CD14-positive monocyte (primary cell): ENCODE measurements at places on chromosomes 3 and 15.

GRCh38 chr3:81761904-81762580 is 597 bp upstream of the GBE1 start:
- no peak for DNase-seq

- no peak for DNase-seq
Observed at GRCh38 chr3:11588755-11589154, 55.0 kb downstream of the VGLL4 start.

DNA sequence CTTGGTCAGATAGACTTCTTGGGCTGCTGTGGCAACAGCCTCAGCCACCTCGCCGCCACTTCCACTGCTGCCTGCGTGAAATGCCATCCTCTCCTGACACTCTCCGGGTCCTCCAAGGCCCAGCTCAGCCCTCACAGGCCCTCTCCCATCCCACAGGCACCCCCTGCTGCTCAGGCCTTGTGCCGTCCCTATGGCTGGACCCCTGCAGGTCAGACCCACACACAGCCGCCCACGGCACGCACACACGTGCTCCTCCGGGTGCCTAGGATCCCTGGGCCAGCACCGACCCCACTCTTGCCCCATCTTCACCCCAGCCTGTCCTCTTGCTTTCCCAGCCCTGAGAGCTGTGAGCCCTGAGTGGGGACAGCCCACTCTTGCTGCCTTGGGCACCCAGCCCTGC is 19.7 kb downstream of the CFAP100 start:
- no peak for DNase-seq

- DNase-seq = no peak
Observed at GRCh38 chr3:98986073-98986472, 84.6 kb upstream of the DCBLD2 start.

DNA sequence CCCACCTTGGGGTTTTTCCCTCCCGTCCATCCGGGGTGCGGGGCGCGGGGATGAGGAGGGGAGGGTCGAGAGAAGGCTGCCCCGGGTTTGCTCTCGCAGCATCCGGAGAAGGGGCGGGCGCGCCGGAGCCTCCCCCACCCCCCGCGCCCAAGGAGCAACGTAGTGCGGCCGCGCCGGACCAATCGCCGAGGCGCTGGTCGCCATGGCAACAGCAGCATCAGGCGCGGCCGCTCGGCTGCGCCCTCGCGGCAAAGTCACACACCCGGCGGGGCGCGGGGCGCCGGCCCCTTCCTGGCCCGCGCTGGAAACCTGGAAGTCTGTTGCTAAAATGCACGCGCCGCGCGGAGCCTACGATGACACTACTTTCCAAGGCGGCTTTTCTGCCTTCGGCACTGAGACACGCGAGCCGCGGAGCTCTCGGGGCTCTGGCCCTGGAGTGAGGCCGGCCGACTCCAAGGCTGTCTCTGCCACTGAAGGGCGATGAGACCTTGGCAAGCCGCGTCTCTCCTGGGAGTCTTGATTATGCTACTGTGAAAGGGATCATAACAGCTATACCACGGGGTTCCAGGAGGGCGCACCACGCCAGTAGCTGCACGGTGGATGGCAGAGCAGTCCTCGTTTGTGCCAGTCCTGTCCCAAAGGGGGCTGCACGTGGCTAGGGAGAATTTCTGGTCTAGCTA is at the start of gene IQSEC1:
Gene IQSEC1 (minus strand): TSS at position 104 of the 680 bp plus-strand sequence. CDS start 415 bp downstream, outside the sequence.
- DNase-seq = peak; percentile 62

- peak; percentile 22 for DNase-seq
Observed at GRCh38 chr3:112857526-112857925, 10.9 kb upstream of the CD200R1L start.

GRCh38 chr3:126419886-126420786 is 25.4 kb downstream of the CFAP100 start:
- DNase-seq = no peak

DNA sequence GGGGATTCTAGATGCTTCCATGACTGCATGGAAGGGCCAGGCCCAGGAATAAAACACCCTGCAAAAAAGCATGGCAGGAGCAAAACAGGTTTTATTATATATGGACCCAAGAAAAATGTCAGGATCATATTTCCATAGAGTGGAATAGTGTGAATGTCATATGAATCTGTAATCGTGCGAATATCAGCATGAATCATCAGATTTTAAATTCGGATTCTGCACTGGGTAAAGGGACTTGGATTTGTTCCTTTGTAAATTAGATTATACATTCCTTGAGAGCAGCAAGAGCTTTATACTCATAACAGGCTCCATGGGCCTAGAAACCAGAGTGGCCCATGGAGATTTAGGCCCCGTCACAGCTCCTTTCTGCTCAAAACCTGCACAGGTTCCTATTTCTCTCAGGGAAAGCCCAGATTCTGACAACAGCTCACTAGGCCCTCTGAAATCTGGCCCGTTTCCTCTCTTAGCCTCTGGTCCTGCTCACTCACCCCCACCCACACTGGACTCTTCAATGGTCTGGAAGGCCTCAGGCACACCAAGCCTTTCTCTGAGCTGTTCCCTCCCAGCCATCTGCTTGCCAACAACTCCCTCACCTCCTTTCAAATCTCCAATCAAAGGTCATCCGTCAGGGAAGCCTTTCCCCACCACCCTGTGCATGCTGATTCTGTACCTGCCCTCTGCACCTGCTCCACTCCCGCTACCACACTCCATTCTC is 76.0 kb downstream of the FEM1B start:
- no peak for DNase-seq

DNA sequence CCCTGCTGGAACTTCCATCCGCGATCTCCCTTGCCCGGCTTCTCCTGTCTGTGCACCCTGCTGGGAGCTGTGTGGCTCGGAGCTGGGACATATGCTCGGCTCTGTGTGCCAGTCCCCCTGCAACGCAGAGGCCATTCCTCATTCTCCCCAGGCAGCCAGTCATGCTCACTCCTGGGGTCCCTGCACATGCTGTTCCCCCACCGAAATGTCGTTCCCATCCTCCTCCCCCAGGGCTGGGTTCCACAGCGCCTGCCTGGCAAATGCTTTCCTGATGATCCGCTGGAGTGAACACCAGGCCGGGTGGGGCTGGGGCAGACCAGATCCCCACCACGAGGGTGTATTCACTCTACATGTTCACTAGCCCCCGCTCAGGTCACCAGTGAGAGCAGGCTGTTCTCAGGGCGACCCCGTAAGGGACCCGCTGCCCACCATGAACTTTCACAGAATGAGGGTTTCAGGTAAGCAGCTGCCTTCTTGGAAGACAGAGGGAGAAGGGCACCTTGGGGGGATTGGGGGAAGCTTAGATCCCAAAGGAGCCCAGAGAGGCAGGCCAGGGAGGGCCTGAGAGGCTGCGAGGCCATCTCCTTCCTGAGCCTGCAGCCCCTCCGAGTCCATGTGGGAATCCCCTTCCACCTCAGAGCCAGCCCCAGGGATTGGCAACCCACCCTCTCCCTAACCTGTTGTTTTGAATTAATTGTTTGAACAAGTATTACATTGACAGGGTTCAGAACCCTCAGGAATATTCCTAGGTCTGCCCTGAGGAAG is 88.7 kb upstream of the IQSEC1 start:
- DNase-seq = no peak

DNA sequence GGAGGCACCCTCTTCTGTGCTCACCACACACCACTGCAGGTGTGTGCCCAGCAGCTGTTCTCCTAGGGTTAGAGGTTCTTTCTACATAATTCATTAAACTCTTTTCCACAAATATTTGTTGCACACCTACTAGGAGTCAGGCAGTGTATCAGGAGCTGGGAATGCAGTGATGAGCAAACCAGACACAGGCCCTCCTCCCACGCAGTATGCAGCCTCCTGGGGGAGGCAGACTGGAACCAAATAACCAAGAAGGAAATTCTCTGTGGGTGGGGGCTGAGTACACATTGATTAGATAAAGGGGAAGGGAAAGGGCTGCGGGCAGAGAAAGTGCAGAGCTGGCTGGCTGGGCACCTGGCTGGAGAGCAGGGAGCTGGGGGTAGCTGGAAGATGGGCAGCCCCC is 18.5 kb upstream of the C3orf22 start:
- no peak for DNase-seq

- no peak for DNase-seq
Observed at GRCh38 chr3:48997102-48997635, 7.1 kb downstream of the P4HTM start.

DNA sequence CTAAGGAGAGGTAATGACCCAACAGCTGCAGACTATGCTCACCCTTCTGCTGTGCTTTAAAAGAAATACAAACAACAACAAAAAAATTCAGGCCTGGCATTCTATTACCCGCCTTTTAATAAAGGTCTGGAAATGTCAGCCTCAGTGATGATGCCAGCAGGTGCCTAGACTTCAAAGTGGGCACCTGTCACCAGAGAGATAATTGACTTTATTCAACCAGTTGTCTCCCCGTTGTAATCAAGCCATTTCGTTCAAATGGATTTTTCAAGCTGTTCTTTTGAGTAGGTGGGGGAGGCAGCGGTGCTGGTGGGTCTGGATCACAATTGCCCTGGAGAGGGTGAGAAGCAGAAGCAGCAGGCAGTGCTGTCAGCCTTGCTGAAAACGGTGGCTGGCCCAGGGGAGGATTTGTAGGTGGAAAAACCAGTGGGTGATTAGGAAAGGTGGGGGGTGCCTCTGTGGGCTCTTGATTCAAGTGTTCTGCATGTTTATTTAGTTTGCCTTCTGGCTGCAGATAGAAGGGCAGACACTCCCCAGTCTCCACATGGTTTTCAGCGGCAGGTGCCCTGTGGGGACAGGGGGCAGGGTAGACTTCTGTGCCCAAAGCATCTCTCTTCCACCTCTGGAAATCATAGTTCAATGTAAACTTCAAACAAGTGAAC is 300.2 kb upstream of the SLCO3A1 start:
- DNase-seq = no peak

DNA sequence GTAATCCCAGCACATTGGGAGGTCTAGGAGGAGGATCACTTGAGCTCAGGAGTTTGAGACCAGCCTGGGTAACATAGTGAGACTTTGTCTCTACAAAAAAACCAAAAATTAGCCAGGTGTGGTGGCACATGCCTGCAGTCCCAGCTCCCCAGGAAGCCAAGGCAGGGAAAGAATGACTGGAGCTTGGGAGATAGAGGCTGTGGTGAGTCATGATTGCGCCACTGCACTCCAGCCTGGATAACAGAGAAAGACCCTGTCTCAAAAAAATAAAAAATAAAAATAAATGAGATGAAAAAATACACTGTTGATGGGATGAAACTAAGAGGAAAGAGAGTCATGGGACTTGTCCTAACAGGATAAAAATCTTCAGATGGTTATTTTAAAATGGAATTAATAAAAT is 137.6 kb downstream of the IMPG2 start:
- DNase-seq = no peak

DNA sequence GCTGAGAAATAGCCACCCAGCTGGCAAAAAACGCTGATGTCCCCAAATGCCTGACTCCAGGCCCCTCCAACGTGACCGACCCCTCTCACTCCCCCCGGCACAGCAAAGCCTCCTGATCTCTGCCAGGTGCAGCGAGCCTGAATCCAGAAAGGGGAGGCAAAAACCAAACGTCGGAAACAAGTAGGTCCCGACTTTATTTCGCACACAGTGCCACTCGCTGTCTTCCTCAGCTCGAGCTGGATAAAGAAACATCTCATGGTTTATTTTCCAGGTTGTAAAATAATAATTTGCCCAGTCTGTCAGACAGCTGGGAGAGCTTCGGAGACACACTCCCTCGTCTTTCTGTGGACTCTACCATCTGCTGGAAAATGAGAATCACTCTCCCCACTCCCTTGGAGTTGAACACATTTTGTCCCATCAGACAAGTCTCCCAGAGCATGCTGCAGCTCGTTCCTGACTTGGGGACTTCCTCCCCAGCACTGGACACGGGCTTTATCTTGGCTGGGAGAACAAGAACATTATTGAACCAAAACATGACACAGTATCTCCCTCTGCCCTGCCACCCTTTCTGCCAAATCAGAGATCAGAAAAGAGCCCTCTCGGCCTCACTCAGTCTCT is 142.8 kb downstream of the NUP210 start:
- no peak for DNase-seq

DNA sequence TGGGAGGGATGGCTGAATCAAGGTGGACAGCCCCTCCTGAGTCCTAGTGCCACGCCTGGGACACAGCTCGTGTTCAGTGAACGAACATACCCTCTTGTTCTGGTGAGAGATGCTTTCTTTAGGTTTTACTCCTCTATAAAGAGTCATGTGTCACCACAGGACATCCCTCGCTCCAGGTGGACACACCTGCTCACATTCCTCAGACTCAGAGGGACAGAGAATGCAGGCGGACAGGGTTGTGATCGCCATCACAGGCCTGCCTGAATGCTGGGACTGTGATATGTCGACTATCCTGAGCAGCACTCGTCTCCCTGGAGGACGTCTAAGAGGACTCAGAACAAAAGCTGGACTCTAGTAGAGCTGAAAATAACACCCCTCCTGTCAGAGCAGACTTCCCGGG is 96.4 kb upstream of the SNRPA1 start:
- DNase-seq = no peak

DNA sequence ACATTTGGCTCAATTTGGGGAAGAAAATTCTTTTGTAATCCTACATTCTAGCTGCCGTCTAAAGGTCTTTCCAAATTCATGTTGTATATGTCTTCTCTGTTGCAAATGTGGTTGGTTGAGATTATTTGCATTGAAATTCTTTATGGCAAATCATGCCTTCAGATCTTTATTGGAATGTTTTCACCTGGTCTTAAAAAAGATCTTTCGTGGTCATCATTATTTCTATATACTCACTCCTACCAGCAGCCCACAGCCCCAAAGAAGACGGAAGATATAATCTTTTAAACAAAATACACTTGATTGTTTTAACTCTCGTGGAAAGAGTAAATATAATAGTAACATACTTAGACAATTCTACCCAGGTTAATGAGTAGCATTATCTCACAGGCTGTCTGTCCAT is 41.5 kb upstream of the PPARG start:
- no peak for DNase-seq

DNA sequence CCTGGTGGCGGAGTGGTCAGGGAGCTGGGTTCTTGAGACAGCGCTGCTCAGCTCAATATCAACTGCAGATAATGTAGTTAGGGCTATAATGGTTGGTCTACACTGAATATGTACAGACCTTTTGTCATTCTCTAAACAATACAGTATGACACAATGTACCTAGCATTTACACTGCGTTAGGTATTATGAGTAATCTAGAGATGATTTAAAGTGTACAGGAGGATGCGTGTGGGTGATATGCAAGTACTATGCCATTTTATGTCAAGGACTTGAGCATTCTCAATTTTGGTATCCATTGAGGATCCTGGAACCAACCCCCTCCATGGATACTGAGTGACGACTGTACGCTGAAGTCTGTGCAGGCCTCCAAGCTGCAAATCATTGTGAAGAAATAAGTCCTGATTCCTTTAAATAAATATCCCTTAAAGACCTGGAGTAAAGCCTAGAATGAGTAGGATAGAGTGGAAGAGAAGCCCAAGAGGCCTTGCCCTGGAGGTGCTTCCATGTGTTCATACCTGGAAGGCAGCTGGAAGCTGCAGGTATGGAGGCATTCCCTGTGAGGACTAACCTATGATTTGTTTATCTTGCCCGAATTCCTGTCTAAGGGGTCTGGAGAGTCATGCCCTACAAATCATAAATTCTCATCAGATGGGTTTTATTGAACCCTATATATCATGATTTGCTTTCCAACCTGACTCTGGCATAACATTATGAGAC is 15.7 kb upstream of the RTP1 start:
- DNase-seq = no peak

DNA sequence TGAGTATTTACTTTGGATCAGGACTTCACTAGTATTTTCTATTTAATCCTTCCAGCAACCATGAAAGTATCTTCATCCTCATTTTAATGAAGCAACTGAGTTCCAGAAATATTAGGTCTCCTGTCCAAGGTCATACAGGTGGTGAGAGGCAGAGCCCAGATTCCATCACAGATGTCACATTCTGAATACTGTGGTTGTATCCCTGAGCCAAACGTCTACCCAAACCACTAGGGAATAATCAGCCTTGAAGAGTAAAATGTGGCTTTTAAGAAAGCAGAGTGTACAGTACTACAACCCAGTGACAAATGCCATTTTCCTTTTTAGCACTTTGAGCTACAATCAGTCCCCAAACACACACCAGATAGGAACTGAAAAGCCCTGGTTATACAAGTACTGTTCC is 93.3 kb upstream of the TRIM42 start:
- DNase-seq = no peak
